KBM-7 (cell line): ENCODE measurements at places on chromosomes 4 and X.
A peak's percentile ranks its signal among the peaks of the same experiment; 100 is the strongest.

- DNase-seq = no peak
Observed at GRCh38 chrX:136126872-136127406, 20.4 kb upstream of the FHL1 start.

DNA sequence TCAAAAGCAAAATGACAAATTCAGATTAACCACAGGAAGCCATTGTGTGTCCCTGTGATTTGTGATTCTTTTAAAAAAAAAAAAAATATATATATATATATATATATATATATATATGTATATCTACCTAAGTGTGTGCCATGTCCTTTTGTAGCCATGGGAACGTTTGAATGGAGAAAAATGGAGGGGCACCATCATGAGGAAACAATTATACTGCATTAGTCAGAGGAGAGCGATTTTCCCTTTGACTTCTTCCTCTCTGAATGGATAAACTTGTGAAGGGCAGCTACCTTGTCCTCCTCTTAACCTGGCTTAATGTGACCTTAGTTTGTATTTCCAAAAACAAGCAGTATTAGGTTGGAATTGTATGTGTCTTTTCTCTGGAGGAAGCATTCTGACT lies 23.3 kb upstream of the CBLL2 start:
- DNase-seq = no peak

GRCh38 chrX:68684291-68684918 lies 36.9 kb downstream of the STARD8 start:
- DNase-seq = peak; percentile 83

DNA sequence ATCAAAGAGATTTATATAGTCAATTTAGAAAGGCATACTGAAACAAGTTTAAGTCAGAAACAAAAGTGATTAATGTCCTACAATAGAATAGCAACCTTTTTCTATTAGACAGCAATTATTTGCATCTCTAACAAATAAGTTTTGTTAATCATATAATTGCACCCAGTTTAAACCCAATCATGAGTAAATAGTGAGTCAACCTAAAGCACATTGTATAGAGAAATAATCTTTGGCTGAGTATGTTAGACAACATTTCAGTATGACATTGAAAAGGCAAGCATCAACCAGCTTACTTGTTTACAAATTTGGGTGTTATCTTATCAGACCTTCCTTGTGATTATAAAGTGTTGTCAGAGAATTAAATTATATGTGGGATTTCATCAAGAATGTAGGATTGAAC lies 209.5 kb downstream of the IL15 start:
- DNase-seq = no peak

DNA sequence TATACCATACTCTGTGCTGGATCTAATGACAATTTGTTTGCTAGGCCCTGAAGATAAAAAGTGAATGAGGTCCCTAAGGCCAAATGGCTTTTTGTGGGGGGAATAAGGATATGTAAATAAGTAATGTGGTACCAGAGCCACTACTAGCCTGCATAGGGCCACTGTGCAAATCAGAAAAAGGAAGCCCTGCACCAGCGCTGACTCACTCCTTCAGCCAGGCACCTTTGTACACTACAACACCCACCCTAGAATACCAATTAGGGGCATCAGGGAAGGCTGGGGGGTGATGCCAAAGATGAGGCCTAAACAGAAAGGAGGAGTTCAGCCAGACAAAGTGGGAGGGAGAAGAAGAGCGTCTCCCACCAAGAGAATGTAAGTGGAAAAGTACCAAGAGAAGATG lies 122.2 kb downstream of the CAMK2D start:
- DNase-seq = no peak

- no peak for DNase-seq
Observed at GRCh38 chr4:144820728-144821085, 174.8 kb downstream of the HHIP start.

DNA sequence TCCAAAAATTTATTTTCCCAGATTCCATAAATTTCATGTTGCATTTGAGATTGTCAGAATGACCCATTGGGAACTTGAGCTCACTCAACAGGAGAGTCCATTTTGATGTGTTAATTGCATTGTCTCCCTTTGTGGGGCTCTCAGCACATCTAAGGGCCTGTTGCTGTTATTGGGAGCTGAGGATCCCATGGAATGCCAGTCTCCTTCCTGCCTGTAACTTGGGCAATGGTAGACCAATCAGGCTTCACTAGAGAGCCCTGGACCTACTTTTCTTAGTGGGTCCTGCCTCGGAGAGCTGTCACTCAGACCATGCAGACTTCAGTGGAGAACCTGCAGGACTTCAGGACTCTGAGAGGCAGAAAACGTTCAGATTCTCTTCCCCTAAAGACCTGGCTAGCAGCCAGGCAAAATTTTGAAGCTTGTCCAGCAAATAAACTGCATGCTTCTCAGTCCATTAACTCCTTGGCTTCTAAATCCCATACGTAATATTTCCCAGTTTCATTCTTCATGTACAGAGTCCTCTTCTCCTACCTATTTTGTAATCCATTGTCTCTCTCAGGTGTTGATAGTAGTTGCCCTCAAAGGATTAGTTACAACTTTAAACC lies 25.1 kb downstream of the OCRL start:
- no peak for DNase-seq

DNA sequence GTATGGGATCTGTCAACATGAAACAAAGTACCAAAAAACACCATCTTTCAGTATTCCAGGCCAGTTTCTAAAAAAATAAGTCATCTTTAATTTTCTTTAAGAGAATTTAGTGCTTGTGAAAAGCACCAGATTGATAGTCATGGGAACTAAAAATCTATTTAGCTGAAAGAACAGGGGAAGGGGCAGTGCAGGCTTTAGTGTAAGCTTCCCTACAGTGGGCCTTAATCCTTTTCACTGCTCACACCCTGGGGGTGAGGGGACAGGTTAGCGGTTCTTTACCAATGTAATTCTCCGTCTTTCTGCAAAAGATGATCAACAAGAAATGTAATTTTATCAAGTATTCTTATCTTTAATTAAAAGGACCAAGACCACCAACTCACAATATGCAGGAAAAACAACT lies 47.1 kb downstream of the CHIC2 start:
- no peak for DNase-seq

- peak; percentile 71 for DNase-seq
Observed at GRCh38 chrX:135410861-135411627, 10.7 kb upstream of the SMIM10L2A start.

DNA sequence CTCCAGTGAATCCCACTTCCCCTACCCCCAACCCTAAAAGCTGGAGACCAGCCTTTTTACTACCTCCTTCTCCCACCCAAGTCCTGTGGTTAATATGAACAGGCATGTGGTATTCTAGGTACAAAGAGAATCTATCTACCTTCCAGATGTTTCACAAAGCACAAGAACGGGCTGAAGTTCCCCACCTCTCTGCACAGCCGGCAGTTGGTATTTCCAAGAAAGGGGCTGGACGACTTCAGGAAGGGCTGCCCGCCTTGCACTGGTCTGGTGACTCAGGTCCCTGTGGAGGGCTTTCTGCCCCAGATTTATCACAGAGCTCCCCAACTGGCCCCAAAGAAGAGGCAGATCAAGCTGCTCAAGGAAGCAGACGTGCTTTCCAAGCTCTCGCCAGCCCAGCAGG lies 4.5 kb downstream of the FAM47E start:
- peak; percentile 76 for DNase-seq

- no peak for DNase-seq
Observed at GRCh38 chr4:90234916-90235547, 107.8 kb downstream of the CCSER1 start.
